Activated CD8-positive, alpha-beta T cell treated with anti-CD3 and anti-CD28 coated beads, Interleukin-2, amount 10 ng/mL, durations not matched to agents 7 days and 5 days (primary cell): ENCODE measurements at places on chromosomes 12 and 14. TPM values are rescaled to one million over a fixed set of nuclear protein-coding genes. Genes with fewer than 3 reads are reported as not detected.

Gene DBX2
- total RNA-seq, result not detected

DNA sequence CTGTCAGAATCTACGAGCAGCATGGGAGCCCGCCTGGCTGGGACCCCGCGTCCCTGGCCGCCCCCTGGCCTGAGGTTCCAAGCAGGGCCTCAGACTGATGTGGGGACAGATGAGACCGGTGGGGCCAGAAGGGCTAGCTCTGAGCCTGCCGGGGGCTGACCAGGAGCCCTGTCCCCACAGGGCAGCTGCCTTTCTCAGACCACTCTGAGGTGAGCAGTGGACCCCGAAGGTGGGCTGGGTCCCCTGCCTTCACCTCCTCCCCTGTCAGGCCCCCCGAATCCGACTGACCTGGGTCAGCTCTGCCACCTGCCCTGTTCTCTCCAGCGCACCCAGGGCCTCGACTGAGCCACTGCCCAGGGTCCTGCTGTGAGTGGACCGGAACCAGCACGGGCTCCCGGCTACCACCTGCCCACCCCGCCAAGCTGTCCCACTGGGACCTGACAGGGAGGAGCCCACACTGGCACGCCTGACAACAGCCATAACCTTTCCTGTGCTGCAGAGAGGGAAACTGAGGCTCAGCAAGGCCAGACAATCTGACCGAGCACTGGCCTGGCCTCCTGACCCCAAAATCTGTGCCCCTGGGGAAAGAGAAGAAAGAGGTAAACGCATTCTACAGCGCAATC lies 29.7 kb upstream of the TMEM179 start:
- DNase-seq, result no peak

DNA sequence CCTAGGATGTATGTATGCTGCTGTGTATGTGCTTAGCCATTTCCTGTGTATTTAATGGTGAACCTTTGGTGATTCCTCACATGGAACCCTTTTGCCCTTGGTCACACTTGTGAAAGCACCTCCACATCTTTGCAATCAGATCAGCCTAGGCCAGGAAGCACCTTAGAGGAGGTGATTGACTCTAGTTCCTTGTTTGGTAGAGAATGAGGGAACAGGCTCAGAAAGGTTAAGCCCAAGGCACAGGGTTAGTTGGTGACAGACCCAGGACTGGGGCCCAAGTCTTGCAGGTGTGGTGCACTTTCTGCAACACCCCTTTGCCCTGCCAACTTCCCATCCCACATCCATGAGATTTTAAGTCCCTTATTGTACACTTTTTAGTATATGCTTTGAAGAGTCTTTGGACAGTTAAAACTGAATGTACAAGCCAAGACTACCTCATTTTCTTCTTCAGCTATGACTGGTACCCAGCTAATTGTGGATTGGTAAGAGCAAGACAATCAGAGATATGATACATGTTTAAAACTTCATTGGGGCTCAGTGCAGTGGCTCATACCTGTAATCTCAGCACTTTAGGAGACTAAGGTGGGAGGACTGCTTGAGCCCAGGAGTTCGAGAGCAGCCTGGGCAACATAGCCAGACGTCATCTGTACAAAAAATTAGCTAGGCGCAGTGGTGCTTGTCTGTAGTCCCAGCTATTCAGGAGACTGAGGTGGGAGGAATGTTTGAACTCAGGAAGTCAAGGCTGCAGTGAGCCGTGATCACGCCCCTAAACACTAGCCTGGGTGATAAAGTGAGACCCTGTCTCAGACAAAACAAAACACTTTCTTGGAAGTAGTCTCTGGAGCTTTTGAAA lies 71.1 kb downstream of the RASSF3 start:
- no peak for DNase-seq

DNA sequence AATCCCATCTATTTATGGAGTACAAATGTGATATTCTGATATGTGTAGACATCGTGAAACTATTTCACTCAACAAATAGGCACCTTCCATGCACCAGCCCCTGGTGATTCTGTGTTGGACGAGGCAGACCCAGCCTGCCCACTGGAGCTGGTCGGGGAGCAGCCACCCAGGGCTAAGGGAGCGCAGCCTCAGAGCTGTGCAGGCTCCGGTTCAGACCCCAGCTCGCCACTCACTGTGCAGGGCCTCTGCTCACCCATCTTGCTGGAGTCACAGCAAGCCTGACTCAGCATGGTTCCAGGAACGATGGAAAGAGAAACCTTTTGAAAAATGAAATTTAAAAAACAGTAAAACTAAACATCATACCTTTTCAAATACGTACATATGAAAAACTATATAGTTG lies 52.3 kb upstream of the BCL11B start:
- DNase-seq, result peak; percentile 14

DNA sequence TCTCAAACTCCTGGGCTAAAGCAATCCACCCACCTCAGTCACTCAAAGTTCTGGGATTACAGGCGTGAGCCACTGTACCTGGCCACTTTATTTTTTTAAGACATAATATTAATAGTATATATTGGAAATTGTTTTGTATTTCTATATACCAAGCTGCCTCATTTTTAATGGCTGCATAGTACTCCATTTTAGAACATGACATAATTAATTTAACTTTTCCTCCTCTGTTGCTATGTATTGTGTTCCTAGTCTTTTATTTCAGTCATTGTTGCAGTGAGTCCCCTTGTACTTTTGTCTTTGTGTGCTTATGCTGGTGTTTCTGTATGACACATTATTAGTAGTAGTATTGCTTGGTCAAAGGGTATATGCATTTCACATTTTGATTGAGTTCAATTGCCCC lies 138.7 kb downstream of the PRKCH start:
- DNase-seq, result no peak

DNA sequence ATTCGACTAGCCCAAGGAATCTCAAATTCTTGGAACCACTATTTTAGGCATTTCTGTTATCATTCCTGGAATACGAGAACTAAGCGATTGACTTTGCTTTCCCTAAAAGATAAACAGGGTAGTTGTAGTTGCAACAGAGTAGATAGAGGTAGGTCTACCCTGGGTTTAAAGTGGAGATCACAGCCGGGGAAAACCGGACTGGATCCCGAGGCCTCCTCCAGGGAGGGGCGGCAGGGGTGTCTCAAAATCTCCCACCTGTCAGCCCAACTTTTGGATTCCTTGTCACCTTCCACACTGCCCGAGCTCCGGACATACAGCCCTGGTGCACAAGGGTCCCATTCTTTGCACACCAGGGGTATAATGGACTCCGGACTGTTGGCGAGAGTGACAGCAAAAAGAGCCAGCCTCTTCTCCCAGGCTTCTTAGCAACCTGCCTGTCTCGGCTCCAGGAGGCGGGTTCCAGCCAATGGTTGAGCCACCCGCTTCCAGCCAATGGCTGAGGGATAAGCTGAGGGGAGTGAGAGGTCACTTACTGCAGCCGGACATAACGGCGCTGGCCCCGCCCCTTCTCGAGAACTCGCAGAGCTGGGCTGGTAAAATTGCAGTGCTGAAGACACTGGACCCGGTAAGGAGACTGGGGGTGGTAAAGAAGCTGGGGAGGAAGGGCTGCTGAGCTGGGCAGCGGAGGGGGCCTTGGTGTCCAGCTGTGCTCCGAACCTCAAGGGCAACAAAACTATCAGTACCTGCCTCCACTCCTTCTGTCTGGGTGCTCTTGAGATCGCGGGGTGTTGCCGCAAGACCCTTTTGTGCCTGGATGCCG lies at the start of gene SUOX:
TSS of gene SUOX (plus strand) at position 562 of the 820 bp plus-strand sequence. CDS start 4,946 bp downstream, outside the sequence.
- DNase-seq, result peak; percentile 63

Gene ALG10B
- total RNA-seq, result 12.0 TPM

- DNase-seq, result no peak
Measured at GRCh38 chr14:55198749-55199148, 7.4 kb upstream of the DLGAP5 start.

Gene GSC
- total RNA-seq, result not detected

Gene ARPC3
- total RNA-seq, result 458 TPM

- no peak for DNase-seq
Measured at GRCh38 chr14:85223667-85224066, 306.3 kb upstream of the FLRT2 start.

GRCh38 chr14:105891631-105892452 lies 365.5 kb downstream of the TMEM121 start:
- DNase-seq, result no peak

DNA sequence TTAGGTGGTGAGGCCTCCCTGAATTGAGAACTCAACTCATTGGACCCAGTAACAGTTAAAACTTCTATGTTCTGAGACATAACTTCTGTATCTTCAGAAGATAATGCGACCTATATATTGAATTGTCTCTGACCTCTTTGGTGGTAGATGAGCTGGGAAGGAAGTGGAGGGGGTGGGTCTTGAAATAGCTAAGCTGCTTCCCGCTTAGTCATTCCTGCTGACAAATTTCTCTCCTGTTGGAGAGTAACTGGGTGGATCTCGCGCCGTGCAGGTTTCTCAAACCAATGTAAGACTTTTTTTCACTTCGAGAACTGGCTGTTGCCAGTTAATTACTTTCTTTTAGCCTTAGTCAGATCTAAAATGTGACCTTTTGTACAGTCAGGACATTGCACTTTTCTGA lies 100.8 kb downstream of the PPHLN1 start:
- no peak for DNase-seq

GRCh38 chr14:22448905-22449599 lies 140.0 kb downstream of the DAD1 start:
- DNase-seq, result no peak

Gene KRT79
- not detected for total RNA-seq

- no peak for DNase-seq
Measured at GRCh38 chr14:86237733-86238132, 707.8 kb downstream of the FLRT2 start.

DNA sequence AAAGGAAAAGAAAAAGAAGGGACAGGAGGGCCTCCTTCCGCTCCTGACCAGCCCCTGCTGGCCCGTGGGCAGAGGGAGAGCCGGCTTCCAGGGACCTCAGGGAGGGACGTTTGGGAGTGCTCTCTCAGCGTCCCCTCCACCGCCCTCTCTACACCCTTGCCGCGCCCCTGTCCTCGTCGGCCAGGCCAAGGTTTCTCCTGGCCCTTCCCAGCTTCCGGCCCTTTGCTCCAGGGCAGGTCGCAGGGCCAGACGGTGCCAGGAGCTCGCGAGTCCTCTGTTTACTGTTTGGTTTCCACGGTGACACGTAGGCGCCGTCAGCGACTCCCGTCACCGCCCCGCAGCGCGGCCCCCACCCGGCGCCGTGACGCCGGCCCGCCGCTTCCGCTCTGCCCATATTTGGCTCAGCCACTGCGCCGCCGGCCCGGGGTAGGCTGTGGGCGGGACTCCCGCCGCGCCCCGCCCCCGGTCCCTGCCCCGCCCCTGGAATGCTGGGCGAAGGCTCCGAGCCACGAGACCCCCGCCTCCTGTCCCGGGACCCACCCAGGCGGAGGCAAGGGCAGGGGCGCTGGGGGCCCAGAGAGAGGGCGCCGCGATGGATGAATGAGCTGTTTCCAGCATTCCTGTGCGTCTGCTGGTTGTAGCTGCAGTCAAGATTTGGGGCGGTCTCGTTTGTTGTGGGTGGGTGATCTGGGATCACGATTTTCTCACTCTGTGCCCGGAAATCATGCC lies 15.5 kb downstream of the FOS start:
- peak; percentile 95 for DNase-seq

Gene KRT83
- total RNA-seq, result not detected

DNA sequence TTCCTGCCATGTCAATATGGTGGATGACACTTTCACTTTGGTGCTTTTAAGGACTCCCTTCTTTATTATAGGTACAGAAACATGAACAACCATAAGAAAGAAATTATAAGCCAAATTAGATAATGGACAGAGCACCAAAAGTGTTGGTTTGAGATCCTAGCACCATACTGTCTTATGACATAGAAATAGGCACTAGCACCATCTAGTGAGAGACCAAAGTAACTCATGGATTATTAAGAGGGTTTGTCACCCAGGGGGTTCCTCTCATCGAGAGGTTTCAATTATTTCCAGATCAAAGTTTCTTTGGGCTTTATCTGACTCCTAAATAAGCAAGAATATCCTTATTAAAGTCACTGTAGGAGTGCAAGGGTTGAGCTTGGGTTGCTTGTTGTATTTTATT lies 153.0 kb upstream of the DIO2 start:
- no peak for DNase-seq

- peak; percentile 58 for DNase-seq
Measured at GRCh38 chr12:131929581-131930456, 743 bp downstream of the PUS1 start.

DNA sequence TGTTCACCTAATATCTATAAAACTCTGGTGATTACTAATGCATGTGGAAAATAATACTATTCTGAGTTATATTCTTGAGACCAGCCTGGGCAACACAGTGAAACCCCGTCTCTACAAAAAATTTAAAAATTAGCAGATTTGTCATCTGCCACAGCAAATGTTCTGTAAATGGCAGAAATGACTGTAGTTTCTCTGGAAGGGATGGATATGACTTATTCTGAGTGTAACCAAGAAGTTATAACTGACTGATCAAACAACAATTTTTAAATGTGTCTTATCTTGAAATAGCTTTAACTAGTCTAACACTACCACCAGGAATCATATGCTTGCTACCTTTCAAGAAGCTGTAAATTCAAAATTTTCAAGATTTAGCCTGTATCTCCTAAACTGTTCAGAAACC lies 88.7 kb downstream of the PLBD1 start:
- no peak for DNase-seq

Gene CDK2
- total RNA-seq, result 128 TPM

Gene CDKL1
- 12.0 TPM for total RNA-seq

DNA sequence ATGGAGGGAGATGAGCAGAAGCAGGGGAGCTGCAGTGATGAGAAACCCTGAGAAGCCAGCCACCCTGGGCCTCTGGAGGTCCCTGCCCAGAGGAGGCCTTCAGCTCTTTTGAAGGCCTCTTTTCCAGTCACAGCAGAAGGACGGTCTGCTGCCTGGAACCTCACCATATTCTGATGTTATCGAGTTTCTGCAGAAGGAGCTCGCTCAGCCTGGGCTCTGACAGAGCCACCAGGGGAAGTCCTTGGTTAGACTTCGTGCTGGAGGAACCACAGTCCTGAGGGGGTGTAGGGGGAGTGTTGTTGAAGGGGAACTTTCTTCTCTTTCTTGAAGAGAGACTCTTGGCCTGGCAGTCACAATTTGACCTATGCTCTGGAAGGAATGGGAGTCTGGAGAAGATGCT lies 25.1 kb upstream of the BATF start:
- DNase-seq, result peak; percentile 53

Gene SLCO1C1
- total RNA-seq, result not detected

Gene TSHR
- total RNA-seq, result not detected

GRCh38 chr12:130514149-130514551 lies 176.5 kb downstream of the PIWIL1 start:
- no peak for DNase-seq

Gene OR4K2
- not detected for total RNA-seq

Gene GPR65
- total RNA-seq, result 21.9 TPM

Gene GARIN6
- not detected for total RNA-seq

DNA sequence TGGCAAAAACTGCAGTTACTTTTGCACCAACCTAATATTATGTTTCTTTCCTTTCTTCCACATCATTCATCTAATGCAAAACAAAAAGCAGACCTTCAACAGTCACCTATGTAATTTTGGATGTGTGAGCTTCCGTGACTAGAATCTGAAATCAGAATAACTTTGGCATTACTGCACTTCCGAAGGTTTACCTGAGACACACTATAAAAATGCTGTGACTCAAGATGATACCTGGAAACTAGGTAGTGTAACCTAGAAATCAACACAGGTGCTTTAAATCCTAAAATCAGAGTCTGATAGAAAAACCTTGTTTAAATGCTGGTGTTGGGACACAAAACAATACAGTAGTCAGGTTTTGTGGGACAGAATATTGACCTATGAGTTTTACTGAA lies 2.2 kb downstream of the BTBD7 start:
- no peak for DNase-seq
